Activated T-cell treated with anti-CD3 and anti-CD28 coated beads, Interleukin-2, amount 50 U/mL, for 24 hours (primary cell): ENCODE measurements at places on chromosomes 3 and 15.
A peak's percentile ranks its signal among the peaks of the same experiment; 100 is the strongest.

- DNase-seq = peak; percentile 74
Measured at GRCh38 chr15:40282147-40282868, 556 bp downstream of the ANKRD63 start.

DNA sequence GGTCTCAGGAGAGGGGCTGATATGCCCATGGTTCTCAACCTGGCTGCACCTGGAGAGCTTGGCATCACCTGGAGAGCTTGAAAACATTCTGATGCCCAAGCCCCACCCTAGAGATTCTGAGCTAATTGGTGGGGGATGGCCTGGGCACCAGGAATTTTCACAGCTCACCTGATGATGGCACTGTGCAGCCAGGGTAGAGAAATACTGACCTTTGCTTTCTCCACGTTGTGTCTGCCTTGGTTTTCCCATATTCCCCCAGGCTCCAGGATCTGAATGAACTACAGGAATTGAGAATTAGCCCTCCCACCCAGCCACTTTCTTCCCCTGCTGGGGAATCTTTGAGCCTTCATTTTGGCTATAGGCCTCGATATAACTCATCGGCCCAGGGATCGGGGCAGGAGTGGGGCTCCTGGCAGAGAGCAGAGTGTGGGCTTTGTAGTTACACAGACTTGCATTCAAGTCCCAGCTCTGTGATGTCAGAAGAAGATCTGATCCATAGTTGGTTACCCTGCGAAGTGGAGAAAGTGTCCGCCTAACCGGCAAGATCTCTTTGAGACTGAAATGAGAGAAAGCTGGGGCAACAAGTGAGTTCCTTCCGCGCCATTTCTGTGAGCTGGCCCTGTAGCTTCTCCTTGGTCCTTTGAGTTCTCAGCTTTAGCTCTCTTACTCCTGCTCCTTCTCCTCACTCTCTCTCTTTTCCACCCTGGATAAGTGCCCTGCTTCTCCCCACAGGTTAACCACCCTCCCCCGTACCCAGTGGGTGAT is 33.1 kb upstream of the UBE2Q2 start:
- no peak for DNase-seq

GRCh38 chr3:168162172-168162571 is 66.4 kb upstream of the GOLIM4 start:
- no peak for DNase-seq

DNA sequence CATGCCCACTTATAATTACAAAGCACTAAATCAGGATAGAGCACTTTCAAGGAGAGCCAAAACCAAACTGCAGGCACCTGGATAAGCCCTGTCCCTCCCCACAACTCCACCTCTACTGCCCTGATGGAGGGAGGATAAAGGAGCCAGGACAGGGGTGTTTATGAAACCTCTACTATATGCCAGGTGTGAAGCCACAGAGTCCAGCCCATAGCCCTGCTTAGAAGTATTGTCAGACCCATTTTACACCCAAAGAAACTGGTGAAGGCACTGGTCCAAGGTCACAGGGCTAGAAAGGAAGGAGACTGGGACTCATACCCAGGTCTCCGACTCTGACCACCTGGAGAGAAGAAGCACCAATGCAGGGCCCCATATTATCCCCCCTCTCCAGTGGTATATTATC is 48.7 kb downstream of the SH3BP5 start:
- no peak for DNase-seq

DNA sequence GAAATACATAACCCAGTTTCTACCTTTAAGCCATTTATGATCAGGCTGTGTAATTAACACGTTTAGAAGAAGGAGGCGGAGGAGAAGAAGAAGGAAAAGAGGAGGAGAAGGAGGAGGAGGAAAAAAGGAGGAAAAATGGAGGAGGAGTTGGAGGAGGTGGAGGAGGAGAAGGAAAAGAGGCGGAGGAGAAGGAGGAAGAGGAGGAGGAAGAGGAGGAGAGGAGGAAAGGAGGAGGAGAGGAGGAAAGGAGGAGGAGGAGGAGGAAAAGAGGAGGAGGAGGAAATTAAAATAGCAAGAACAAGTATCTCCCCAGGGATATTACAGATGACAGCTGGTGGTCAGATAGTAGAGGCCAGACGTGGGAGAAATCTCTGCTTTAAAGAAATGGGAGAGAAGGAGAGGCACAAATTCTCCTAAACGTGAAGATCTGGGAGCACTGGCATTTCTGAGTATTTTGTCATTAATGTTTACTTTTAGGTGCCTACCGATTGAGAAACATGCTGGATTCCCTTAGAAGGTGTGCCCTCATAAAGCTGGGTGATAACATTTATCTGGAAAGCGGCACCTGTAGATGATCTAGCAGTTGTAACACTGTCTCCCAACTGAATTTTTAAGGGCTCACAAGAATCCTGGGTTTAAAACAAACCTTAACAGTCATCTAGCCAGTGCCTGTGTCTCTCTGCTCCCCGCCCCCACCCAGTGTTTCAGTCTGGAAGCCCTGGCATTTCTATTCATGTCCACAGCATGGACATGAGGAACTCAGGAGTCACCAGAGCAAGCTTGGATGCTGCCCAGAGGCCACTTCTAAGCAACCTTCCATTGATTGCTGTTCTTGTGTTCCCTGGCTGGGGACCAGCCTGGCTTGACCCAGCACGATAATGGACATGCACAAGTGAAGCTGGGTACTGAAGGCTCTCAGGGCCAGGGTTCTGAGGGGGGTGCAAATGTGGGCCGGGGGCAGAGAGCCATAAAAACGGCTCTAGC is 75.2 kb downstream of the CHRNA7 start:
- no peak for DNase-seq

- no peak for DNase-seq
Measured at GRCh38 chr15:96958721-96959120, 628.2 kb downstream of the NR2F2 start.
